ENCODE measurements at places on chromosomes 13 and 19. TPM values are rescaled to one million over a fixed set of nuclear protein-coding genes. Genes with fewer than 3 reads are reported as not detected.

GRCh38 chr13:26998292-26998691, 173.3 kb downstream of the USP12 start:
- H3K4me1 ChIP-seq = no peaks in the 10 kb centered on the region
- H3K27ac ChIP-seq = no peak overlapping the region

GRCh38 chr13:53197424-53197823, 168.8 kb downstream of the OLFM4 start:
- no peak for DNase-seq
- no peak overlapping the region for H3K27ac ChIP-seq
- H3K27me3 ChIP-seq = peaks cover 30% of the 10 kb centered on the region
- H3K4me3 ChIP-seq = no peak overlapping the region
- H3K36me3 ChIP-seq = no peaks in the 10 kb centered on the region
- H3K4me1 ChIP-seq = no peaks in the 10 kb centered on the region

DNA sequence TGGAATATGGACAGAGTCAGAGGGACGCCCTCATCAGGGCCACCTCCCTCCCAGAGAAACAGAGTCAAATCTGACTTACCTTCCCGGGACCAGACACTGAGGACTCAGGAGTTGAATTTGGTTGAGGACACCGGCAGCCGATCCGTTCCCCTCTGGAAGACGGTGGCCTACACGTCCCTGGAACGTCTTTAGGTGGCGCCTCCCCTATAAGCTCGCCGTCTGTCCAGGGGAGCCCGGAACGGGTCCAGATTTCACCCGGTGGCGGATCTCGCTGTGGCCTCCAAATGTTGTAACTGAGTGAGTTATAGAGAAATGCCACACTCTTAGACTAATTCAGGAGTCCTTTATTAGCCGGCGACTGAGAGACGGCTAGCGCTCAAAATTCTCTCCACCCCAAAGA, 9.0 kb downstream of the TNFSF14 start:
- H3K4me3 ChIP-seq = no peak overlapping the region
- DNase-seq = no peak
- H3K4me1 ChIP-seq = no peaks in the 10 kb centered on the region
- H3K27ac ChIP-seq = no peak overlapping the region
- no peaks in the 10 kb centered on the region for H3K36me3 ChIP-seq

- H3K27me3 ChIP-seq = no peaks in the 10 kb centered on the region
- peaks cover 3% of the 10 kb centered on the region for H3K4me1 ChIP-seq
- no peak for DNase-seq
- no peak overlapping the region for H3K4me3 ChIP-seq
- H3K27ac ChIP-seq = no peak overlapping the region
- H3K36me3 ChIP-seq = no peaks in the 10 kb centered on the region
These were observed 77.2 kb downstream of the KLF12 start for GRCh38 chr13:74056801-74057542.

DNA sequence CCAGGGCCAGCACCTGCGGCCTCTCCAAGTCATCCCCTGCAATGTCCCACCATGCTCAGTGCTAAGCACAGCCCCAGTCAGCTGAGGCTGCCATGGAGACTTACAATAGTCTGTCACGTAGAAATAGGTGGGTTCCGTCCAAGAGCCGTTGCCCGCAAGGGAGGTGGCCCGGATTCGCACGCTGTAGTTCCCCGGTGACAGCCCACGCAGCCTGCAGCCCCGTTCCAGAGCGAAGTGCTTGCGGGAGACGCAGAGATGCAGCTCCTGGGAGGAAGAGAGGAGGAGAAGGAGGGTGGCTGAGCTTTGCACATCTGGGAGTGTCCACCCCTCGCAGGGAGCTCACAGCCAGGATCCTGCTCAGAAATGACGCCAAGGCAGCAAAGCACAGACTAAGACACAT, 62.6 kb downstream of the ZNF557 start:
- H3K36me3 ChIP-seq = no peaks in the 10 kb centered on the region
- no peaks in the 10 kb centered on the region for H3K27me3 ChIP-seq
- H3K27ac ChIP-seq = no peak overlapping the region
- peaks cover 14% of the 10 kb centered on the region for H3K4me1 ChIP-seq

DNA sequence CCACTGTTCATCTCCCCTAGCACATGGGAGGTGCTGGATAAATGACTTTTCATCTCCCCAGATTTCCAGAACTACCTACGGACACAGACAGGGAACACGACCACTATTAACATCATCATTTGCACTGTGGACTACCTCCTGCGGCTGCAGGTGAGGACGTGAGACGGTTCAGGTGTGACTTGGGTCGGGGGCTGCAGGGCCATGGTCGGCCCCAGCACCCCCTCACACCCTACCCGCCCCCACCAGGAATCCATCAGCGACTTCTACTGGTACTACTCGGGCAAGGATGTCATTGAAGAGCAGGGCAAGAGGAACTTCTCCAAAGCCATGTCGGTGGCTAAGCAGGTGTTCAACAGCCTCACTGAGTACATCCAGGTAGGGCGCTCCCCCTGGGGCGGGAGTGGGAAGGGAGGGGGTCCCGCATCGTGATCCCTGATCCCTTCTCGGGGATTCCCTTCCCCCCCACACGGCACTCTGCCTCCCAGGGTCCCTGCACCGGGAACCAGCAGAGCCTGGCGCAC, 74.4 kb downstream of the MAP4K1 start:
- DNase-seq = no peak
- H3K4me1 ChIP-seq = peaks cover 11% of the 10 kb centered on the region
- H3K27me3 ChIP-seq = no peaks in the 10 kb centered on the region
- no peak overlapping the region for H3K27ac ChIP-seq

- peaks cover 53% of the 10 kb centered on the region for H3K4me1 ChIP-seq
- H3K4me3 ChIP-seq = no peak overlapping the region
- H3K27ac ChIP-seq = peak overlapping the region; percentile 27
- H3K36me3 ChIP-seq = no peaks in the 10 kb centered on the region
- no peaks in the 10 kb centered on the region for H3K27me3 ChIP-seq
These were observed 74.0 kb upstream of the DOCK9 start for GRCh38 chr13:99051768-99052455.

- H3K27ac ChIP-seq = no peak overlapping the region
- no peak for DNase-seq
- H3K4me1 ChIP-seq = no peaks in the 10 kb centered on the region
- no peaks in the 10 kb centered on the region for H3K36me3 ChIP-seq
These were observed 10.9 kb downstream of the UBAC2 start for GRCh38 chr13:99211421-99212035.

NLRP4 gene
- not detected for total RNA-seq

GRCh38 chr13:25752957-25753551, 298.8 kb downstream of the SHISA2 start:
- peak; percentile 35 for DNase-seq
- no peaks in the 10 kb centered on the region for H3K36me3 ChIP-seq
- H3K27ac ChIP-seq = no peak overlapping the region
- no peaks in the 10 kb centered on the region for H3K27me3 ChIP-seq

KLK1 gene
- 41.1 TPM for total RNA-seq

DNA sequence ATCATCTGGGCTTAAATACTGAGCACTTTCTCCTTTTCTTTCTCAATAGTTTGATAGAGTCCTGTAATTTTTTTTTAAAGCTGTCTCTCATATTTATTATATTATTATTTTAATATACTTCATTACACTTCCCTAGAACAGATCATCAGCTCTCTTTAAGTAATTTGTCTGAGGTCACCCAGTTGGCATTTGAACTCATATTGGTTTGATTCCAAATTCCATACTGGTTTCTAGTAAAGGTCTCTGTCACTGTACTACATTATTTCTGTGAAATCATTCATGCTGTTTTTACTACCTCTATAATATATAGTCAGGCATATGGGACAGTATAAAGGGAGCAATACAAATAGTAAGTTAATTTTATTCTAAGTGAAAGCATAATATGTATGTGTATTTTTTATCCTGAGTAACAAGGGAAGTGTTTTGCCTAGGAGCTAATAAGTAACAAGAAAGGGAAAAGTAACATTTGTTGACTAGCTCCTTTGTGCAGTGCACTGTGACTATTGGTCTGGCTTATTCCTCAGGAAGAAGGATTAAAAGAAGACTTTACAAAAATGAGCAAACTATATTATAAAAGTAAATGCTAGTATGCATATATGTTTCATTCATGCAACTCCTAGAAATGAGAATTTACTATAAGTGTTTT, 14.3 kb downstream of the LPAR6 start:
- H3K4me1 ChIP-seq = peaks cover 17% of the 10 kb centered on the region
- no peak for DNase-seq
- H3K4me3 ChIP-seq = no peak overlapping the region
- H3K27ac ChIP-seq = no peak overlapping the region
- H3K27me3 ChIP-seq = no peaks in the 10 kb centered on the region

CGB3 gene
- total RNA-seq = not detected

DNA sequence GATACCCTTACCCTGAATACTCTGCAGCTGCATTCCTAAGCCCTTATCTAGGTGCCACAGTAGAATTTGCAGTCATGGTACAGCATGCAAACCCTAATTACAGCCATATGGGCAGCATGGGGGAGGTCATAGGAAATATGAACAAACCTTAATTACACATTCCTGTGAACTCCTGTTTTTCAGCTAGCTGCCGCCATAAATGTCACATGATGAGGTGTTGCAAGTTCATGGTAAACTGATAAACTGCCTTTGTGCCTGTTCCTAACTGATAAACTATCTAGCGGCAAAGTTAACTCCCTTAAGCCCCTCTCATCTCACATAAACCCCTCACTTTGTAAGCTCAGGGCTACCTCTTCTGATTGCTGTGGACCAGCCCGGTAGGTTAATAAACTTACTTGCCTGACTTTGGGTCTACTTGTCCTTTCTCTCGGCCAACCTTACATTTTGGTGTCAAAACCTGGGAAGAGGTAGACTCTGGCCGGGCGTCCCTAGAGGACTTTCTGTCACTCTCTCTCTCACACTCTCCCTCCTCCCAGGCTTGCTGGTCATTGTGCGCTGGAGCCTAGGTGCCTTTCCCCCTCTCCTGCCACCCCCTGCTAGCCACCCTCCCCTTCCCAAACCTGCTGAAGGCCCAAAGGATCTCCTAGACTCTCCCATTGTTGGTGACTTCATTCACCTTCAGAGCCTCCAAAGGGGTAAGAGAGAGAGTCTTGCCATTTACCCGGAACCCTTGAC, 43.3 kb downstream of the ZNF93 start:
- no peak overlapping the region for H3K4me3 ChIP-seq
- H3K36me3 ChIP-seq = no peaks in the 10 kb centered on the region
- DNase-seq = no peak
- no peak overlapping the region for H3K27ac ChIP-seq
- H3K4me1 ChIP-seq = no peaks in the 10 kb centered on the region

DCLK1 gene
- 6.2 TPM for total RNA-seq

- DNase-seq = no peak
- peaks cover 58% of the 10 kb centered on the region for H3K4me1 ChIP-seq
- H3K27ac ChIP-seq = no peak overlapping the region
- H3K4me3 ChIP-seq = no peak overlapping the region
- no peaks in the 10 kb centered on the region for H3K36me3 ChIP-seq
These were observed 89.9 kb downstream of the STK24 start for GRCh38 chr13:98487016-98487415.

ZNF208 gene
- total RNA-seq = 3.4 TPM

DNA sequence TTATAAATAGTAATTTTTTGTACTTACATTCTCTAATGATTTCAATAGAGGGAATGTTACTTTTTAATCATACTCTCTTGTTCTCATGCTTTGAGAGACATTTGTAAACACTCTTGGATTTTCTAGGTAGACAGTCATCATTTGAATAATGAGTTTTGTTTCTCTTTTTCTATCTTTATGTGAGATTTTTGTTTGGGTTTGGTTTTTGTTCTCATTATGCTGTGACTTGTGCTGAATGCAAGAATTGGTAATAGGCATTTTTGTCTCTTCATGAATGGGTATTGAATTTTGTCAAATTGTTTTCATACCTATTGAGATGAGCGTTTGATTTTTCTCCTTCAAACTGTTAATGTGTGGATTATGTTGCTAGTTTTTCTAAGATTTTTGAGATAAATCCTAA, 56.8 kb upstream of the GPR183 start:
- no peaks in the 10 kb centered on the region for H3K36me3 ChIP-seq
- DNase-seq = no peak
- H3K4me3 ChIP-seq = no peak overlapping the region
- H3K27me3 ChIP-seq = no peaks in the 10 kb centered on the region

Measured in transverse colon (tissue), 4 donors.